Fibroblast of skin of abdomen (primary cell): ENCODE measurements at places on chromosomes 12 and 14.

DNA sequence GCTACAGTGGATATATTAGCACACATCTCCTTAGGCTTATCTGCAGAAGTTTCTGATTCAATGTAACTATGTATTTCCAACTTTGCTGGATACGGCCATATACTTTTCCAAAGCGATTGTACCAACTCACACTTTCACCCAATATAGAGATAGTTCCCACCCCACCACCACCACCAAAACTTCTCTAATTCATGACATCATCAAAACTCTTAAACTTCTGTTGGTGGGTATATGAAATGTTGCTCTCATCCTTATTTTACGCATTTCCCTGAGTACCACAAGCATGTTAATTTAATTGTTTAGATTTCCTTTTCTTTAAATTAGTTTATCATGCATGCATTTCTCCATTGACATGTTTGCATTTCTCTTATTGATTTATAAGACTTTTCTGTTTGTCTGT is 95.6 kb downstream of the PRKD1 start:
- no peak for DNase-seq

GRCh38 chr14:61452452-61452851 is 131.1 kb downstream of the PRKCH start:
- DNase-seq: no peak

GRCh38 chr12:129641926-129642325 is 261.9 kb downstream of the TMEM132D start:
- DNase-seq: no peak

DNA sequence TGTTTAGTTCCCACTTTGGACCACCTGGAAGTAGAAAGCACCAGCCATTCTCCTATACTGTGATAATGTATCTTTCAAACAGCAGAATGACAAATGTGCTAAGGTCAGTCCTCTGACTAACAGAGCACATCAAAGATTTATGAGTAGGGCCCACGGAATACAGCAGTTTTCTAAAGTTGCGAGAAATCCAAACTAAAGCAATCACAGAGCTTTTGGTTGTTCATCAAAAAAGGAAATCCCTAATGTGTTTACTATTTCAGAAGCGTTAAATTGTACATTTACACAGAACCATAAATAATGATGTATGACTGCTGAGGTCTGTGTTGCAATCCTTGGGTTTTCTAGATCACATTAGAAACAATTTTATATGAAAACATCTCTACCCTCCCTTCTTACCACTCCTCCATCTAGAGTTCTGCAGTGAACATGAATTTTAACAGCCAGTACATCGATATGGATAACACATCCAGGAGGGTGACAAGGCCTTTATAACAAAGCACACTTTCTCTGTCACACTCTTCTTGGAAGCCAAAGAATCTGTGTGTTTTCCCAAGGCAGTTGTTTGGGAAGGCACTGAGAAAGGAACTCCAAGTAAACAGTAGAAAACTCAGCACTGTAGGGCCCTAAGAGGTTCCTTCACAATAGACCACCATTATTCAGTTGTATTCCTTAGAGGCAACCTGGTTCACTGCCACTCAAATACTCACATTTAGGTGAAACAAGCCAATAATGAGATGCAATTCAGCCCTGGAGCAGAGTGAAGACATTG is 7.3 kb downstream of the KITLG start:
- DNase-seq: peak; percentile 58

DNA sequence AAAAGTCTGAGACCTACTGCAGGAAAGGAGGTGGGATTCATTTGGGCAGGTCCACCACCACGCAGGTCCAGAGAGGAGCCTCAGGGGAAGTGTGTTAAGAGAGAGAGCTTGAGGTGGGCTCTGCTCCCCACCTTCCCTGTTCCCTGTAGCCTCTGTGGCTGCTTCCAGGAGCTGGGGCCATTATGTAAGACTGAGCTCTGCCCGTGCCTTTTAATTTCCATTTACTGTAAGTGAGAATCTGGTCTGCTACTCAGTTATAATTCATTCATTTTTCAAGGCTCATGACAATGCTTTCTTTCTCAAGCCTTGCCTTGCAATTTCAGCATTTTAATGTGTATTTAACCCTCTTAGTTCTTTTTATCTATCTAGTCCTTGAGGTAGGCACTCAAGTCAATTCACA is 8.3 kb downstream of the SLC4A8 start:
- no peak for DNase-seq

DNA sequence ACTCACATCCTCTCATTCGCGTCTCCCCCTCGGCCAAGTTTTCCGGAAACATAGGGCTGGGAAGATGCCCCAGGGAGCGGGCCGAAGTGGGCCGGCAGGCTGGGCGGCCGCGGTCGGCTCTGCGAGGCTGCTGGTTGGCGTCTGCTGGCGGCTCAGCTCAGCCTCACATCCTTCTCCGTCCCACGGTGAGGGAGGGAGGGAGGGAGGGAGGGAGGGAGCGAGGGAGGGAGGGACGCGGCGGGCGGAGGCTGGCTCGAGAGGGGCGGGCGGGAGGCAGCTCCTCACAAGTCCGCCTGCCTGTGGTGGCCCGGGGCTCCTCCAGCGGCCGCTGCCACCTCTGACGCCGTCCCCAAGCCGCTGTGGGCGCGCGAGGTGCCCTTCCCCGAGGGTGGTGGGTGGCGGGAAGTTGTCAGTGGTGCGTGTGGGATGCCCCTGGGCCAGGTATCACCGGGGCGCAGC is 93.8 kb downstream of the RFLNA start:
- peak; percentile 89 for DNase-seq
